Thoracic aorta (tissue), 2 donors: ENCODE measurements at places on chromosomes 11 and 22. TPM values are rescaled to one million over a fixed set of nuclear protein-coding genes. Genes with fewer than 3 reads are reported as not detected.

DNA sequence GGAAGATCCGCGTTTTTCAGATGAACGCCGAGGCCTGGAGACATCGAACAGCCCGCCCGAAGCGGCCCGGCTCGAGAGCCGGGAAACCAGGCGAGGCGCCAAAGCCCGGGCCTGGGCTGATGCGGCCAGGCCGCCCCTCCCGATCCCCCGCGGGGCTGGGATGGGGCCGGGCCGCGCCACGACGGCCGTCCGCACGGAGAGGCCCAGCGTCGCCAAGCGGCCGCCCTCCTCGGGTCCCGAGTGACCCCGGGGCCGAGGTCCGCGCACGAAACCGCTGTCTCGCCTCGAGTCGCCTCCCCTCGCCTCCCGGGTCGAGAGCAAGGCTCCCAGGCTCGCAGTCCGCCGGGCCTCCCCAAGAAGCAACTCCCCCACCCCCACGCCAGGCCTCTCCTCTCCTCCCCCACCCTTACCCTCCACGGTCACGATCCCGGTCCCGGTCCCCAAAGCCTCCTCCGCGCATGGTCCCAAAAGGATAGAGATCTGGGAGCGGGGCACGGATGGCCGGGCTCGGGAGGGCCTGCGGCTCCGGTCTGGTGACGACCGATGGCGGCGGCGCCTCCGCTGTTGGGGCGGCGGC is 482 bp downstream of the DDX17 start:
- no peaks in the 10 kb centered on the region for H3K36me3 ChIP-seq
- peak overlapping the region; percentile 95 for H3K4me3 ChIP-seq
- no peaks in the 10 kb centered on the region for H3K27me3 ChIP-seq
- peaks cover 20% of the 10 kb centered on the region for H3K4me1 ChIP-seq
- peak; percentile 25 for DNase-seq
- peak overlapping the region; percentile 100 for H3K27ac ChIP-seq

DNA sequence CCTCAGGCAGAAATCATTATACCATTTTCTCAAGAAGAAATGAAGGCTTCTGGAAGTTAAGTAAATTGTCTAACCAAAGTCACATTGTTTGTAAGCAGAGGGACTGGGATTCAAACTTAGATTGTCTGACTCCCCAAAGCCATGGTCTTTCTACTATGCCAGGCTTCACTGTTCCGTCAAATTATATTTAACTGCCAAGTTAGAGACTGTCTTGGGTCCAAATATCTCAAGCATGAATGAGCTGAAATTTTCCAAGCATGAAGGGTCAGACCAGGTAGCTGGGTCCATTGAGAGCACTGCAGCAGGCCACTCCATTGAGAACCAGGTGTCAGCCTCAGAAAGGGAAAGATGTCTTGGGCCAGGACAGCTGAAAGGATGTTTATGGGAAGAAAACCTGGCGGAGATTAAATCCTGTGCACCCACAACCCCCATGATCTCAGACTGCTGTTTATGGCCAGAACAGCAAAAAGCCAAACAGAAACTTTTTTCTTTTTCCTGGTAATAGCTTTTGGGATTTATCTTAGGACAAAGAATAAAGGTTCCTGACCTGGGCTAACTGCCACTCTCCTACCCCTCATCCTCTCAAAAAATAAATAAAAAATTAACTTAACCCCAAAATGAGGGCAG is 612.3 kb downstream of the INSC start:
- no peak overlapping the region for H3K27ac ChIP-seq
- no peaks in the 10 kb centered on the region for H3K27me3 ChIP-seq
- H3K36me3 ChIP-seq, result no peaks in the 10 kb centered on the region
- no peak for DNase-seq
- H3K4me1 ChIP-seq, result peaks cover 12% of the 10 kb centered on the region

DNA sequence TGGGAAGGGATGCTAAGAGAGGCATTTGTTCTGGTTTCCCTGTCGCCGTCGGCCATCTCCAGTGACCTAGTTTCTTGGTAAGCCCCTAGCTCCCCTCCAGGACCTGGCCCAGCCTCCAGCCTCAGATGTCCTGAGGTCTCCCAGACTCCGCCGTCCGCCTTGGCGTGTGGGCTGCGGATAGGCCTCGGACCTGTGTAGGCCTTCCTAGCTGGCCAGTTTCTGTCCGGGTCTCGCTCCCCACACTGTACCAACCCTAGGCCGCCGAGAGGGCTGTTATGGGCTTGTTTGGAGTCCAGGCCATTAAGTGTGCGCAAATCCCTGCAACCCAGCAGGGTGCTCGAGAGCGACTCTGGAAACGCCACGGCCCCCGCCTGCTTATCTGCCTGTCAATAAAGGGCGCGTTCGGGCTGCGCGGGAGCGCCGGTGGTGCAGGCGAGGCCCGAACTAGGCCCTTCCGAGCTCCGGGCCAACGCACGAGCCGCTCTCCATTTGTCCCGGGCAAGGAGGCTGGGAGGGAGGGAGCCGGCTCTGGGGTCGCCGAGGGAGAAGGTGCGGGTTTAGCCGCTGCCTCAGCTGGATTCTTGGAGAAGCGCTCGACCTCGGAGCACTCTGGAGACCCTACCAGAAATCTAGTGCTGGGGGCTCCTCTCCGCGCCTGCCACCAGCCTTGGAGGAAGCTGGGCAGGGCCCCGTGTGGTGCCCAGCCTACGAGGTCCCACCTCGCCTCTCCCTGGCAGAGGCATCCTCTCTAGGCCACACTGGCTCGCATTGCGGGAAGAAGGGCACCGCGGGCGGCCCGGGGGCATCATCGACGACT is 8.7 kb upstream of the PAX6 start:
- no peaks in the 10 kb centered on the region for H3K36me3 ChIP-seq
- no peak overlapping the region for H3K27ac ChIP-seq
- peaks cover 43% of the 10 kb centered on the region for H3K27me3 ChIP-seq
- H3K4me1 ChIP-seq, result peaks cover 37% of the 10 kb centered on the region
- no peak for DNase-seq
- no peak overlapping the region for H3K4me3 ChIP-seq

- H3K36me3 ChIP-seq, result no peaks in the 10 kb centered on the region
- H3K27me3 ChIP-seq, result no peaks in the 10 kb centered on the region
- H3K4me1 ChIP-seq, result no peaks in the 10 kb centered on the region
- DNase-seq, result no peak
- no peak overlapping the region for H3K4me3 ChIP-seq
Observed at GRCh38 chr11:41836431-41836830, 377.0 kb upstream of the LRRC4C start.

- H3K36me3 ChIP-seq, result no peaks in the 10 kb centered on the region
- H3K27me3 ChIP-seq, result no peaks in the 10 kb centered on the region
- DNase-seq, result no peak
- H3K27ac ChIP-seq, result no peak overlapping the region
- H3K4me3 ChIP-seq, result no peak overlapping the region
Observed at GRCh38 chr11:107118025-107118720, 99.9 kb upstream of the GUCY1A2 start.

DNA sequence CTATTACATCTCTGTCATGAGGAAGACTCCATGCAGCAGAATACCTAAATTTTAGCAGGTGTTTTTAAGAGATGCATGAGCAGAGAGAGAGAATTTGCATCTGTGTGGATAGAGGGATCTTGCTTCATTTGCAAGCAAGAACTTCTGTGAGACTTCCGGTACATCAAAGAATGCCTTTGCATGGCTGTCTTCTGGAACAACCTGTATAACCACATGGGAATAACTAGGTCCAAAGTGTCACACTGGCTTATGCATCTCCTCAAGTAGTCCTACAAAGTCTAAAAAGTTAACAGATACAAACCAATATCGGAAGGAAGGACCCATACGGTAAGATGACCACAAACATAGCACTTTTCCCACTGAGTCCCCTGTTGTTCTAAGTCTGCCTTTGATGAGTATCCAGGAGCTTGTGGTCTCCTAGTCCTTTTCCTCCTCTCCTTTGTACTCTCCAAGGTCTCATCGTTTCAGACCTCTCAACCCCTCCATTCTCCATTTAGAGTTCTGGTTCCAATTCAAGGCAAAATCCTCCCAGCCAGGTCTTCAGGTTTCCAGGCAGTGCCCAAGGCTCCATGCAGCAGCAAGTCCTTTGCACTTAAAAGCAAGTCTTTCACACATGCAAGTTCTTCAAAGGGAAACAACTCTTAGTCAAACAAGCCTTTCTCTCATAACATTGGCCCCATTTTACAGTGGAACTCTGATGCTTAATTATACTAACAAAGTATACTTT is 581.7 kb upstream of the ARHGAP42 start:
- H3K27me3 ChIP-seq, result no peaks in the 10 kb centered on the region
- H3K4me1 ChIP-seq, result no peaks in the 10 kb centered on the region

- no peak overlapping the region for H3K27ac ChIP-seq
- no peak for DNase-seq
- H3K4me3 ChIP-seq, result no peak overlapping the region
- no peaks in the 10 kb centered on the region for H3K4me1 ChIP-seq
Observed at GRCh38 chr11:113684496-113684895, 21.6 kb downstream of the TMPRSS5 start.

GRCh38 chr11:133928628-133929059 is 28.1 kb downstream of the IGSF9B start:
- H3K4me1 ChIP-seq, result peaks cover 3% of the 10 kb centered on the region
- no peak for DNase-seq
- no peaks in the 10 kb centered on the region for H3K27me3 ChIP-seq
- no peak overlapping the region for H3K4me3 ChIP-seq
- peaks cover 45% of the 10 kb centered on the region for H3K36me3 ChIP-seq

The VSIG2 gene
- total RNA-seq, result 1.2 TPM

The SOX10 gene
- 0.95 TPM for total RNA-seq

DNA sequence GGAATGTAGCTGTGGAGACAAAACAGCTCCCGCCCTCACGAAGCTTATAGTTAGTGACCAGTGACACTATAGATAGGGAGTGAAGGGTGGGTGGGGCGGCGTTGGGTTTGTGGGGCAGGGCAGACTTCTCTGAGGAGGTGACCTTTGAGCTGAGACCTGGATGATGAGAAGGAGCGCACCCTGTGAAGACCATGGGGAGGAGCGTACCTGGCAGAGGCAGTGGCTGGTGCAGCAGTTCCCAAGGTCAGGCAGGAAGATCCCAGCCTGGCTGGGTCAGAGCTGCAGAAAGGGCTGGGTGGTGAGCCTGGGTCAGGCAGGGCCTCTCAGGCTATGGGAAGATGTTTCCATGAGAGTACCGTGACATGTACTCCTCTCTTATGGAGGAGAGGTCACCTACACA is 135.0 kb upstream of the RCN1 start:
- no peak overlapping the region for H3K27ac ChIP-seq
- DNase-seq, result no peak
- no peaks in the 10 kb centered on the region for H3K27me3 ChIP-seq
- no peaks in the 10 kb centered on the region for H3K4me1 ChIP-seq
